ENCODE measurements at places on chromosomes 2 and 18.

DNA sequence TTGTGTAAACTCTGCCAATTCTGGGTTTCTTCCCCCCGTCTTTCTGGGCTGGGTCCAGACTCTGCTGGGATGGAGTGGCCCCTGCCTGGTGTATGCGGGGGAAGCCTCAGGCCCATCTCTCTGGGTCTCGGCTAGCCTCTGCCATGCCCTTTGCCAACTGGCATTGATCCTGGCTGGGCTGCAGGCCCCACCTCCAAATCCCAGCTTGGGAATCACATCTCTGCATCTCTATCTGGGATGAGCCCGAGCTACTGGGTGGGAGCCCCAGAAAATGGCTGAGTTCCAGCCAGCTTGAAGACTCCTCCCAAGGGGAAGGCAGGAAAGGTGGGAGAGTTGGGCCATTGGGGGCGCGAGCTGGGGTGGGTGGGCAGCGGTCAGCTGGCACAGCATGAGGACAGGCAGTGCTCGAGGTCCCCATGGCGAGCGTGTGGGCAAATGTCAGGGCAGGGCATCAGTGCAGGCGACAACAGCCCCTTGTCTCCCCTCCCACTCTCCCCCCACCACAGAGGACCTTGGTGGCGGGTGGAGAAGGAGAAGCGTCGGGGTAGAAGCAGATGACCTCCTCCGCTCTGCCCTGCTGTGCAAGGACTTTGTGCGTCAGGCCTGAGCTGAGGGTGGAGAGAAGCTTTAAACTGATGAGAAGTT is 139.4 kb downstream of the ASB1 start:
- no peak for DNase-seq

GRCh38 chr18:4299395-4299794 is 155.7 kb downstream of the DLGAP1 start:
- no peak for DNase-seq

DNA sequence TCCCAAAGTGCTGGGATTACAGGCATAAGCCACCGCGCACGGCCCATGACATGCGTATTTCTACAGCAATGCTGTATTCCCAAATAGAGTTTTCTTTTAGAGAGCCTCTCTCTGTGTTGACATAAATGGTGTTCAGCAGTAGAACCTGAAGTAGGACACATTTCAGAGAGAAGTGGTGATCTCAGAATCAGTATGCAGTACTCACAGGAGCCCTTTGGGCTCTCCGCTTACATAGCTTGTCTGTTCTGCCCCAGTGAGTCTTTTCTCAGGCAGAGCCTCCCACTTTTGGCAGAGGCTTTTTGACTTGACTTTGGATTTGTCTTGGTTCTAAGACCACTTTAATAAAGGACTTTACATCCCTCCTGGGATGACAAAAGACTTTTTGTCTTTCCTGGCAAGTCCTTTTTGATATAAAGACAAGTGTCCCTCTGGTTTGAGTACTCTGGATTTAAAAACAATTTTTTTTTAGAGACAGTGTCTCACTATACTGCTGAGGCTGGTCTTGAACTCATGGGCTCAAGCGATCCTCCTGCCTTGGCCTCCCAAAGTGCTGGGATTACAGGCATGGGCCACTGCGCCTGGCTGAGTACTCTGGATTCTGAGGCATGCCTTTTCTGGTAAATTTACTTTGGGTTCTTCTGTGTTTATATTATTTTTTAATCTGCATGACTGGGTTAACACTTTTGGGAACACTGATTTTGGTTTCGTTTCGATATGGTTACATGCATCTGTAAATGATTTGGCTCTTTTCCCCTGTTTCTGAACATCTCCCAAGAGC is 113.3 kb downstream of the SMAD2 start:
- DNase-seq = no peak

DNA sequence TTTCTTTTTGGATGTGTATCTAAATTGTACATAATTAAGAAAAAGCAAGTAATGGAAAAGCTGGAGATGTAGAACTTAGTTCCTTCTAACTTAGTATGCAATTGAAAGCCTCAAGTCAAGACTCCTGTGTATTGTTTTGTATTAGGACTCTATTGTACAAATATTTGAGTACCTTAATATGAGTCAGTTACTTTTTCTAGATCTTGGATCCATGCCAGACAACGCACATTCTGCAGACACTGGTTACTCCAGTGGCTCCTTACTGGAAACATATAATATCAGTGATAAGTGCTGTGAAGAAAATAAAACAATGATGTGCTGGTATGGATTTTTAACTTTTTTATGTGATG is 1.5 kb downstream of the SLC39A10 start:
- DNase-seq = peak; percentile 75

DNA sequence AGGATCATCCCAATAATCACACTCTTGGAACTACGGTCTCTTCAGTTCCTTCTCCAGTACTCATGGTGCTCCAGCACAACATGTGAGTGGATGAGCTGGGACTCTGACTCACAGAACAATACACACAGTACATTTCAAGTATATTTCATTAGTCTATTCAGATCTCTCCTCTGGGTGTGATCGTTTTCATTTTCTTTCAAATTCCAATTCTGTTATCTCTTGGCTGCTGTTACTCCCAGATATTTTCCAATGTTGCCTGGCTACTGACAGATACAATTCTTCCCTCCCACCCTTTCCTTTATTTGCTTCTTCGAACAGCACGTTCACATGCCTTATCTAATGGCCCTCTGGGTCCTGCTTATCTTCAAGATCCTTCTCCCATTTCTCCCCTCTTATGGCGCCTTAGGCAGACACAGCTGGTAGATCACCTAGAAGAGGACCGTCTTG is 216.0 kb downstream of the ACKR3 start:
- DNase-seq = no peak

DNA sequence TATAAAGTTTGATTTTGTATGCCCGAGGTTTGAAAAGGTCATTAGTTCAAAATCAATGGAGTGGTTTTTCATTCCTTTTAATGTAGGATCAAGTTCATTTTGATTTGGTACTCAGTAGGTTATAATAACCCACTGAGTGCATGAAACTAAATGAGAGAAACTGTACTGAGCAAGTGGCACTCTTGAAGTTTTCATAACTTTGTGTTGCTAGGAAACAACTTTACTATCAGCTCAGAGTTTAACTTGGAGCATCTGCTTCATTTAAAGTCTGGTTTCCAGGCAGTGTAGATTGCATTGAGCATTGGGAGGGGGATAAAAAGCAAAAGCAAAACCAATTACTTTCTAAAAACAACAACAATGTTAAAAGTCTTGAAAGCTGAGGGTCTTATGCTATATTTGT is 1361.6 kb upstream of the CHAC2 start:
- DNase-seq = no peak
